ENCODE measurements at places on chromosomes 7 and 10. TPM values are rescaled to one million over a fixed set of nuclear protein-coding genes. Genes with fewer than 3 reads are reported as not detected.

ERVW-1 gene
- not detected for total RNA-seq

TNS3 gene
- total RNA-seq = 123 TPM

ABCC2 gene
- total RNA-seq = 9.9 TPM

PRSS37 gene
- total RNA-seq = not detected

AKR1C8 gene
- not detected for total RNA-seq

GRID1 gene
- 1.2 TPM for total RNA-seq

NPY gene
- total RNA-seq = not detected

PAPOLB gene
- not detected for total RNA-seq

AKR1E2 gene
- total RNA-seq = 2.0 TPM

NPSR1 gene
- total RNA-seq = not detected

CYP2C19 gene
- 81.1 TPM for total RNA-seq

AOC1 gene
- total RNA-seq = 1,158 TPM

DNA sequence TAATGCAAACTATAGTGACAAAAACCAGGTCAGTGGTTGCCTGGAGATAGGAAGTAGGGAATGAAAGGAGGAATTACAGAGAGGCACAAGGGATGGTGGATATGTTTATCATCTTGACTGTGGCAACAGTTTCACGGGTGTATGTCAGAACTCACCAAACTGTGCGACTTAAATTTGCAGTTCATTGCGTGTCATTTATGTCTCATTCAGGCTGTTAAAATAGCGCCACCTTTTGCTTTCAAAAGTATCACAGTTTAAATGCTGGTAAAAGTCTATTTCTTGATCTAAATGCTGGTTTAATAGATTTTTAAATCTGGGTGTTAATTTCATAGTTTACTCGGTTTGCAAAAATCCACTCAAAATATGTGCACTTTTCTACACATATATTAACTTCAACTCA is 51.0 kb downstream of the PTTG1IP2 start:
- H3K27ac ChIP-seq = no peak overlapping the region
- H3K4me3 ChIP-seq = no peak overlapping the region
- no peaks in the 10 kb centered on the region for H3K36me3 ChIP-seq
- no peaks in the 10 kb centered on the region for H3K4me1 ChIP-seq
- H3K27me3 ChIP-seq = no peaks in the 10 kb centered on the region

GRCh38 chr7:165661-166337 is 26.6 kb upstream of the FAM20C start:
- H3K27ac ChIP-seq = no peak overlapping the region
- no peak for DNase-seq
- no peaks in the 10 kb centered on the region for H3K4me1 ChIP-seq
- no peaks in the 10 kb centered on the region for H3K27me3 ChIP-seq
- H3K4me3 ChIP-seq = no peak overlapping the region

- H3K4me1 ChIP-seq = peaks cover 14% of the 10 kb centered on the region
- H3K27me3 ChIP-seq = no peaks in the 10 kb centered on the region
- DNase-seq = peak; percentile 44
- H3K4me3 ChIP-seq = no peak overlapping the region
- H3K36me3 ChIP-seq = no peaks in the 10 kb centered on the region
Measured at GRCh38 chr7:89232-90019, 102.9 kb upstream of the FAM20C start.

DNA sequence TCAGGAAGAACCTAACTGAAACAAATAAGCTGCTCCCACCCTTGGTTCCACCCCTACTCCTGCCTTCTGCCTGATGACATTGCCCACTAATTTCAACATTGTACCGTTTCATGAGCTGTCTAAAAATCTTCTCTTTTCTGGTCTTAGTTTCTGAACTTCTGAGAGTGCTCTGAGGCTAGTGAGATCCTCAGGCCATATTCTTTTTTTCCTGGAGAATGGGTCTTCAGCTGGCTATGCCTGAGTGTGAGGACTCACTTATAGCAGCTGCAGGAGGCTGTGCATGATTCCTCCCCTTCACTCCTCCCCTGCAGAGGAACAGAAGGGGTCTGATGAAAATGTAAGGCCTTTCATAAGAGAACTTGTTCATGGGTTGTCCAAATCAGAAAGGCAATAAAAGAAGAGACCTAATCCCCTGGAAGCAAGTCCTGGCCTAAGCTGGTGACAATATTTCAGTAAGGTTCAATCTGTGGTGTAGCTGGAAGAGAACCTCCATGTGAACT is 11.1 kb downstream of the HOXA4 start:
- H3K27me3 ChIP-seq = no peaks in the 10 kb centered on the region
- no peaks in the 10 kb centered on the region for H3K4me1 ChIP-seq
- DNase-seq = no peak
- no peak overlapping the region for H3K4me3 ChIP-seq
- H3K27ac ChIP-seq = peak overlapping the region; percentile 48

DNA sequence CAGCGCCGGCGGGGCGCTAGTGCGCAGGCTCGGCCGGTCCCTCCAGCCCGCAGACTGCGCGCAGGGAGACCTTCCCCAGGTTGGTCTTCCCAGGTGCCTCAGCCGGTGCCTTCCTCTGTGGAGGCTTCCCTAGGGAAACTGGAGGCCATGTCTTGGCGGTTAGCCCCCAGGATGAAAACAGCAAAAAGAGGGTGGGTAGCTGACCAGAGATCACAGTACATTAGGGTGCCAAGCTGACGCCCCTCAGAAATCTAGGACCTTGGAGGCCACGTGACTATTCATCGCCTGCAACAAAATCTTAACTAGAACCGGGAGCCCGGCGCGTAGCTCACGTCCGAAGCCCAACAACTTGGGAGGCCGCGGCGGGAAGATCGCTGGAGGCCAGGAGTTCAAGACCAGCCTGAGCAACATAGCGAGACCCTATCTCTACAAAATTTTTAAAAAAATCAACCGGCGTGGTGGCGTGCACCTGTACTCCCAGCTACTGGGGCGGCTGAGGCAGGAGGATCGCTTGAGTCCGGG is 327 bp upstream of the FIS1 start:
- H3K27ac ChIP-seq = peak overlapping the region; percentile 96
- H3K36me3 ChIP-seq = no peaks in the 10 kb centered on the region
- H3K27me3 ChIP-seq = no peaks in the 10 kb centered on the region
- peak overlapping the region; percentile 89 for H3K4me3 ChIP-seq

- H3K36me3 ChIP-seq = no peaks in the 10 kb centered on the region
- no peaks in the 10 kb centered on the region for H3K4me1 ChIP-seq
- no peaks in the 10 kb centered on the region for H3K27me3 ChIP-seq
- no peak overlapping the region for H3K27ac ChIP-seq
- DNase-seq = no peak
- H3K4me3 ChIP-seq = no peak overlapping the region
Measured at GRCh38 chr7:29190349-29191045, 4.1 kb upstream of the CHN2 start.

GRCh38 chr10:118332948-118333710 is 9.0 kb downstream of the FAM204A start:
- H3K27me3 ChIP-seq = no peaks in the 10 kb centered on the region
- H3K4me3 ChIP-seq = no peak overlapping the region
- no peak overlapping the region for H3K27ac ChIP-seq
- H3K4me1 ChIP-seq = no peaks in the 10 kb centered on the region
- H3K36me3 ChIP-seq = no peaks in the 10 kb centered on the region

- no peaks in the 10 kb centered on the region for H3K27me3 ChIP-seq
- no peaks in the 10 kb centered on the region for H3K4me1 ChIP-seq
- H3K4me3 ChIP-seq = peak overlapping the region; percentile 24
Measured at GRCh38 chr7:19116121-19117090, 1.0 kb downstream of the TWIST1 start.

GRCh38 chr7:39733881-39734632 is 110.7 kb downstream of the RALA start:
- H3K4me3 ChIP-seq = peak overlapping the region; percentile 36
- peak overlapping the region; percentile 59 for H3K27ac ChIP-seq
- no peak for DNase-seq
- no peaks in the 10 kb centered on the region for H3K36me3 ChIP-seq
- H3K4me1 ChIP-seq = peaks cover 10% of the 10 kb centered on the region

- no peak overlapping the region for H3K27ac ChIP-seq
- H3K27me3 ChIP-seq = no peaks in the 10 kb centered on the region
- peaks cover 9% of the 10 kb centered on the region for H3K4me1 ChIP-seq
- no peak for DNase-seq
- H3K36me3 ChIP-seq = no peaks in the 10 kb centered on the region
Measured at GRCh38 chr10:72709041-72709440, 17.1 kb downstream of the MCU start.

GRCh38 chr10:18401416-18402195 is 249.8 kb downstream of the NSUN6 start:
- peak overlapping the region; percentile 50 for H3K4me3 ChIP-seq
- no peaks in the 10 kb centered on the region for H3K36me3 ChIP-seq
- peak overlapping the region; percentile 75 for H3K27ac ChIP-seq
- H3K27me3 ChIP-seq = no peaks in the 10 kb centered on the region
- DNase-seq = no peak
- H3K4me1 ChIP-seq = no peaks in the 10 kb centered on the region

- no peak overlapping the region for H3K27ac ChIP-seq
- no peaks in the 10 kb centered on the region for H3K27me3 ChIP-seq
- DNase-seq = no peak
- H3K36me3 ChIP-seq = no peaks in the 10 kb centered on the region
Measured at GRCh38 chr10:15262036-15262713, 93.7 kb upstream of the NMT2 start.

DNA sequence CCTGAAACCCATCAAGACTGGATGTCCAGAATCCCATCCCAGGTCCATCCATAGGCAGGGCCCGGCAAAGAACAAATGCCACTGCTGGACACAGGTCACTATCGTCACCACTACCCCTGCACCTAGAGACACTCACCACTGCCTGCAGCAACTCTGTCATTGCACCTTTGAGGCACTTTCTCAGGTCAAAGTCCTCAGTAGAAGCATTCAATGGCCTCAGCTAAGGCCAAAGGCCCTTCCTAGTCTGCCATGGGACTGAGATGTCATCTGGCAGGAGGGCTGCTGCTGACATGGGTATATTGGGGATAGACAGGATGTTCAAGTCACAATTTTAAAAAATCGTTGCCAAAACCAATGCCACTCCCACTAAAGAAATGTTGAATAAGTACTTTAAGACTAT is 58.7 kb downstream of the GPAM start:
- no peaks in the 10 kb centered on the region for H3K27me3 ChIP-seq
- no peaks in the 10 kb centered on the region for H3K4me1 ChIP-seq
- H3K36me3 ChIP-seq = no peaks in the 10 kb centered on the region

DNA sequence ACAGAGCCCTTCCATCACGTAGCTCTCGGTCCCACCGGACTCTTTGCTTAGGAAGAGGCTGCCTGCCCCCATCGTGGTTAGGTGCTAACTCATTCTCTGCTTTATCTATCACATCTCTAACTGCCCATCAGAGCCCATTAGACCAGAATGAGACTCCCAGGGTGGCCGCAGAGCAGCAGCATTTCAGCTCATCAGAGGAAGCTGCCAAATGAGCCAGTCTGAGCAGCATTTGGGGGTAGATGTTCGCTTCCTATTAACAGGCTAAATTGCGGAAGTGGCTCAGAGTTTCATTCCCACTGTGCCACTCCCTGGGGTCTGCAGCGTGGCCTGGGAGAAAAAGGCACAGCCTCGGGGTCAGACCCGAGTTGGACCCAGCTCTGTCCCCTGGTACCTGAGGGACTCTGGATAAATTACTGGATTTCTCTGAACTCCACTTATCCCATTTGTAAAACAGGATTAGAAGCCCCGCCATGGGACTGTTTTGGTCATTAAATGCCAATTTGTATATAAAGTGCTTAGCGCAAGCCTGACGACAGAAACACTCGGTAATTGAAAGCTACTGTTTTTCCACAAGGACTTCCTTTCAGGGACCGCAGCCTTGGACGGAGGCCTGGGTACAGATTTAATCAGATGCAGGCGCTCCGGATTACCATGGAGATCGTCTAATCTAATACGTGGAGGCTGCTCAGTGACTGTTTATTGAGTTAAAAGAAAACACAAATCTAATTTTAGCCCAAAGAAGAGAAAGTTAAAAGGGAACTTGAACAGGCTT is 73.8 kb upstream of the PRLHR start:
- no peak for DNase-seq
- H3K4me3 ChIP-seq = no peak overlapping the region
- peaks cover 6% of the 10 kb centered on the region for H3K4me1 ChIP-seq
- no peaks in the 10 kb centered on the region for H3K27me3 ChIP-seq
- no peaks in the 10 kb centered on the region for H3K36me3 ChIP-seq
- H3K27ac ChIP-seq = peak overlapping the region; percentile 26

- H3K4me1 ChIP-seq = no peaks in the 10 kb centered on the region
- no peak overlapping the region for H3K4me3 ChIP-seq
- DNase-seq = no peak
- no peak overlapping the region for H3K27ac ChIP-seq
- H3K36me3 ChIP-seq = no peaks in the 10 kb centered on the region
Measured at GRCh38 chr10:6692103-6692502, 112.0 kb upstream of the PRKCQ start.

DNA sequence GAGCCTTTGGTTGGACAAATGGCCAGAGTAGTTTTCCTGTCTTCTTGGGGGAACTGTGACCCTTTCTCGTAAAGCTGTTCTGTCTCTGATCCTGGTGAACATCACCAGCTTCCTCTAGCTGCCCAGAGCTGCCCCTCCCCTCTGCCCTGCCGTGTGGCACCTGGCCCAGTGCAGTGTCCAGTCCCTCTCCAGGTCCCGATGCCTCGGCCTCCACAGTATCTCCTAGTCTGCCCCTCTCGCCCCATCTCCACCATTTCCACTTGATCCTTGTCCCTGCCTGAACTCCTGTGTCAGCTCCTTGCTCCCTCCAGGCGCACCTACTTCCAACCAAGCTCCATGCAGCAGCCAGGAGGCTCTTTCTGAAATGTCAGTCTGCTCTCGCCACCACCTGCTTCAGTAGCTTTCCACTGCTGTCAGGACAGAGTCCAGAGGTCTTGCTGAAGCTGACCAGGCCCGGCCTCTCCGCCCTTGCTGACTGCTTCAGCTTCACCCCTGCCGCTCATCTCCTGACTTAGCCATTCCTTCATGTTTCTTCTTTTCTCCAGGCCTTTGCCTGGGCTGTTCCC is 133.6 kb downstream of the GRK5 start:
- peak overlapping the region; percentile 23 for H3K27ac ChIP-seq
- H3K4me3 ChIP-seq = no peak overlapping the region
- H3K36me3 ChIP-seq = no peaks in the 10 kb centered on the region
- H3K27me3 ChIP-seq = no peaks in the 10 kb centered on the region
- peaks cover 25% of the 10 kb centered on the region for H3K4me1 ChIP-seq
- peak; percentile 54 for DNase-seq

DNA sequence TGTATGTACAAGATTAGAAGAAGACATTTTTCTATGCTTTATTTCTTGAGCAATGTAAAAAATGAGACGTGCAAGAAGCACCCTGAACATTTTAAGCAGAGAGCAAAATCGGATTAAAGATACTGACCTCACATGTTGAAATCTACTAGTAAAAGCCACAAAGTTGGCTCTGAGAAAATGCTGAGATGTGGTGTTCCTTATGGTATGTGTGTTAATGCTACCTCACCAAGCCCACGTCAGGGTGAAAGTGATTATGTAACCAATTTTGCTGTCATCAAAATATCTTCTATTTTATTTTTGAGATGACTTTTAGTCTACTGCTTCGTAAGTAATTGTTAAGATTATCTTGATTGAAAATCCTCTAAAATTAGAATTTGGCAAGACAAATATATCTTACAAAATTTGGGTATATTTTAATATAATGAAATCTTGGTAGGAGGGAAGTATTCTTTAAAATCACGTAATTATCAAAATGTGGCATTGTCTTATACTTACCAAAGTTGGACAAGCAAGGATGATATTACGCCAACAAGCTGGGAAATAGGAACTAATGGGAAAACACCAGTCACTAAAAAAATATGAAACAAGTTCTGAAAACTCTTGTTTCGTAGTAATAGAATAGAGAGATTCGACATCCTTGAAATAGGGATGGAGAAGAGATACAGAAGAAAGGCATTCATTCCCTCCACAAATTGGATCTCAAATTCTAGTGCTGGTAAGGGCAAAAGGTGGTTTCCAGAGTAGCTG is 5.8 kb downstream of the ADO start:
- H3K27me3 ChIP-seq = peaks cover 8% of the 10 kb centered on the region
- H3K4me3 ChIP-seq = no peak overlapping the region
- H3K36me3 ChIP-seq = no peaks in the 10 kb centered on the region
- H3K27ac ChIP-seq = no peak overlapping the region
- H3K4me1 ChIP-seq = peaks cover 6% of the 10 kb centered on the region

GRCh38 chr7:1725199-1725690 is 55.2 kb downstream of the ELFN1 start:
- H3K27ac ChIP-seq = no peak overlapping the region
- H3K4me3 ChIP-seq = no peak overlapping the region
- no peaks in the 10 kb centered on the region for H3K27me3 ChIP-seq

All from Peyer's patch (tissue), 4 donors.